ENCODE measurements at places on chromosomes 2 and 18.

DNA sequence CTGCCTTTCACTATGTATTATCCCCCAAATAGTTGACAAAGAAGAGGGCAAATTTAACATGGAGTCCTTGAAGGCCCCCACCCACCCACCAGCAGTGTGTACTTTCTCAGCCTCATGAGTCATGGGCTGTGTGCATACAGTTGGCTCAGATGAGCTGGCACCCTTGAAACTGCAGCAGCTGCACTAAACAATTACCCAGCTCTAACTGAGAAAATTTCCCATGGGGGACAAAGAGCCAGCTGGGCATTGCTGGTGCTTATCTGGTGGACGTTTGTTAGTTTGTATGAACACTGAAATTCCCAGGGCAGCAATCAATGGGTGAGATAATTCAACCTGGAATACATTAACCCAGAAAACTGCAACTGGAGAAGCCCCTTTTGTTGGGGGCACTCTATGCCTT lies 131.7 kb downstream of the GCA start:
- no peaks in the 10 kb centered on the region for H3K4me1 ChIP-seq
- DNase-seq, result no peak
- no peaks in the 10 kb centered on the region for H3K27me3 ChIP-seq
- no peak overlapping the region for H3K27ac ChIP-seq
- no peak overlapping the region for H3K4me3 ChIP-seq

GRCh38 chr2:76204048-76204447 lies 493.3 kb upstream of the GCFC2 start:
- H3K27me3 ChIP-seq, result no peaks in the 10 kb centered on the region
- H3K27ac ChIP-seq, result no peak overlapping the region
- DNase-seq, result no peak
- no peaks in the 10 kb centered on the region for H3K36me3 ChIP-seq

DNA sequence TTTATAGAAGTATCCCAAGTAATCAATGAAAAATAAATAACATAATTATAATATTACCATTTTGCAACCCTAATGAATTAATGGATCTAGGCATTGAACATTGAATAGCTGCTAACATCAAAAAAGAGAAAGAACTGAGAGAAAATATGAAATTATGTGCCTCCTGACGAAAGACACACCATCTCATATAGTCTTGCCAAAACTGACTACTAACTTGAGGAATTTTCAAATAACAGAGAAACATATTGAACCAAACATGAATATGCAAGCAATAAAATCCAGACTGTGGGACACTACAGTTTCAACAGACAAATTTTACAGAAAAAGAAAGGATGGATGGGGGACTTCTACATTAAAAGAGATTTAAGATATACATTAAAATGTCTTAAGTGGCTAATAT lies 165.7 kb downstream of the WDPCP start:
- H3K27ac ChIP-seq, result no peak overlapping the region
- H3K36me3 ChIP-seq, result no peaks in the 10 kb centered on the region
- no peak for DNase-seq

DNA sequence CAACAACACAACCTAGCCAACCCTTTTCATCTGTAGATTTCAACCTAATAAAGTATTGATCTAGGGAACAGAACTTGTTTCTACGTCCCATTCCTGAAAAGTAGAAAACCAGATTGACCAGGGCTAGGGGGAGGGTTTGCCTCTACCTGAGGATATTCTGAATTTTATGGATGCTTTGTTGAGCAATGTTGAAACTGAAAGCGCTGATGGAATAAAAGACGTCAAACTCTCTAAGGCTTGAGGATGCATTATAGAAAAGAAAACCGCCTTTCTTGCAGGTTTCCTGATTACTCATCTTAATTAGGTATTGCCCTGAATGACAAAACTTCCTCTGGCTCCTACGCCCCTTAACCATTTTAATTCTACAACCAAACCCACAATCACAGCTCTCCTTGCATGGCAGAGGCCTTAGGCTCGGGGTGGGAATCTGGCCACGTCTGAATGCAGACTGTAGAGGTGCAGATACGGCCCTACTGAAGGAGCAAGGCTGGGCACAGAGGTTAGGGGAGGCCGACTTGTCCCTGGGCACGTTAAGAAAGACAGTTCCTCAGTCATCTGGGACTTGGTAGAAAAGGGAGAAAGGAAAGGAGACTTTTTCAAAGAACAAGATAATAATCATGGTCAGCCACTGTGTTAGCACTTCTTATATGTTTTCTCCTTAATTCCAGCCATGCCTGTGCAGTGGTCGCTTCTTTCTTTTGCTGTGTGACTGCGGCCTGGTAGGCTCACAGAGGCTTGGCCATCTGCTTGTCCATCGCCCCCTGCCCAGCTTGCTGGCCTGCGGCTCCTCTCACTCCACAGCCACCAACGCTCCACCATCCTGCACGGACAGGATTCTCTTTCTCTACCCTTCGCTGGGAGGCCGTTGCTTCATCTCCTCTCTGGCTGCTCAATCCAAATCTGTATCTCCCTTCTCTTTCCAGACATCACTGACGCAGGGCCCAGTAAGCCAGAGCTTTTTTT lies 209.5 kb downstream of the VAPA start:
- no peaks in the 10 kb centered on the region for H3K27me3 ChIP-seq
- no peak for DNase-seq
- no peak overlapping the region for H3K4me3 ChIP-seq
- H3K36me3 ChIP-seq, result no peaks in the 10 kb centered on the region
- no peaks in the 10 kb centered on the region for H3K4me1 ChIP-seq
- no peak overlapping the region for H3K27ac ChIP-seq

GRCh38 chr18:42649331-42650035 lies 466.0 kb downstream of the RIT2 start:
- DNase-seq, result no peak
- H3K27me3 ChIP-seq, result no peaks in the 10 kb centered on the region
- no peak overlapping the region for H3K4me3 ChIP-seq
- H3K4me1 ChIP-seq, result no peaks in the 10 kb centered on the region

DNA sequence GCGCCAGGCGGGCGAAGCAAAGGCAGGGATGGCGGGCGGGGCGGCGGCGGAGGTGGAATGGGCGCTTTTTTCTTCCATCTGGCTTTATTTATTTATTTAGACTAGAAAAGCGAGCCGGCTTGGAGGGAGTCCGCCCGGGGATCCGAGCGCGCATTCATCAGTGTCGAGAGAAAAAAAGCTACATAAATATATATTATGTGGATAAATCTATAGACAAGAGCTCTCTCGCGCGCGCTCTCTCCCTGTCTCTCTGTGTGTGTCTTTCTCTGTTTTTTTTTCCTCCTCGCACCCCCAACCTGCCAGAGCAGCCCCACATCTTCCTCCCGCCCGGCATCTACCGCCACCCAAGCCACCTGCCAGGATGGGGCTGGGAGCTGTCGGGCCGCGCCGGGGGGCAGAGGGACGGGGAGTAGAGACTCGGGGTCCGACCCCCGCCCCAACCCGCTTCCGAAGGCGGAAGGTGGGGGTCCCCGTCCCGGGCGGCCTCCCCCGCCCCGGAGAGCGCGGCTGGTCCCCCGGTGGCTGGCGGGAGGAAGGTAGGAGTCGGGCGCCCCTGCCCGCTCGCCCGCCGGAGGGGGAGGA lies 972 bp upstream of the CELF4 start:
- peaks cover 10% of the 10 kb centered on the region for H3K27me3 ChIP-seq
- H3K27ac ChIP-seq, result no peak overlapping the region
- no peak overlapping the region for H3K4me3 ChIP-seq
- no peaks in the 10 kb centered on the region for H3K36me3 ChIP-seq
- no peak for DNase-seq

DNA sequence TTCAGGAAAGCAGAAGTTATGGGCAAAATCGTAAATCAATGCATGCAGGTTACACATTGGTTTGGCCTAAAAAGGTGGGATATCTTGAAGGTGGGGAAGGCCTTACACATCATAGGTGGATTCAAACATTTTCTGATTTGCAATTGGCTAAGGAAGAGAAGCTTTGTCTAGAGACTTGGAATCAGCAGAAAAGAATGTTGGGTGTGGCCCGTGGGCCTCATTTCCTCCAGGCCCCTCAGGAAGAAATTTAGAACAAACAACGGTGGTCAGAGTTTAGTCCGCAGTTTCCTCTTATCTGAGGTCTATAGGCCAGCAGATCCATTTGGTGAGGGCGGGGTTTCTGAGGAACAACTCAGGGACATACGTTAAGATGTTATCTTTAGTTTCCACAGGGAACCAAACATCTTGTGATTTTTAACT lies 50.9 kb upstream of the AFF3 start:
- no peak overlapping the region for H3K4me3 ChIP-seq
- DNase-seq, result no peak
- H3K36me3 ChIP-seq, result no peaks in the 10 kb centered on the region
- H3K27me3 ChIP-seq, result no peaks in the 10 kb centered on the region
- no peaks in the 10 kb centered on the region for H3K4me1 ChIP-seq

DNA sequence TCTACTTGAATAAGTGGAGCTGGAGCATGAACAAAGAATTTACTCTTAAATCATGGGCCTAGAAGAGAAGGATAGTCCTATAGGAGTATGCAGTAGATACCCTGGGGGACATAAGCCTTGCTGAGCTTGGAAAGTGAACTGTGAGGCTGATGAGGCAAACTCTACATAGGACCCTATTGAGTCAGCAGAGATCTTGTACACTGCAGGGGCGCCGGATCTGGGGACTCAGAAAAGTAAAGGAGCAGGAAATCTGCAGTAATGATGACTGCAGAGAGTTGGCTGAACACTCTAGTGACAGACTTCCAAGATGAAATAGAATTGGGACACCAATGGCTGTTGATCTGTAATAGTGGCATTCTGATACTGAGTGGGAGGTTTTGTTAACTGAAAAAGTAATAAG lies 543.7 kb downstream of the XIRP2 start:
- H3K4me1 ChIP-seq, result no peaks in the 10 kb centered on the region
- no peak overlapping the region for H3K27ac ChIP-seq
- no peaks in the 10 kb centered on the region for H3K36me3 ChIP-seq
- DNase-seq, result no peak

GRCh38 chr18:49608366-49609255 lies 46.8 kb downstream of the LIPG start:
- no peak for DNase-seq
- H3K4me1 ChIP-seq, result no peaks in the 10 kb centered on the region
- no peak overlapping the region for H3K27ac ChIP-seq
- no peaks in the 10 kb centered on the region for H3K36me3 ChIP-seq
- H3K4me3 ChIP-seq, result no peak overlapping the region

- H3K27ac ChIP-seq, result no peak overlapping the region
- DNase-seq, result no peak
- H3K4me3 ChIP-seq, result no peak overlapping the region
- no peaks in the 10 kb centered on the region for H3K27me3 ChIP-seq
- H3K36me3 ChIP-seq, result no peaks in the 10 kb centered on the region
Observed at GRCh38 chr2:124035001-124035400, 9.9 kb downstream of the CNTNAP5 start.

- no peak for DNase-seq
- no peaks in the 10 kb centered on the region for H3K36me3 ChIP-seq
- H3K27me3 ChIP-seq, result peaks cover 34% of the 10 kb centered on the region
- no peak overlapping the region for H3K27ac ChIP-seq
- no peak overlapping the region for H3K4me3 ChIP-seq
Observed at GRCh38 chr2:20663196-20664070, 3.5 kb upstream of the GDF7 start.

DNA sequence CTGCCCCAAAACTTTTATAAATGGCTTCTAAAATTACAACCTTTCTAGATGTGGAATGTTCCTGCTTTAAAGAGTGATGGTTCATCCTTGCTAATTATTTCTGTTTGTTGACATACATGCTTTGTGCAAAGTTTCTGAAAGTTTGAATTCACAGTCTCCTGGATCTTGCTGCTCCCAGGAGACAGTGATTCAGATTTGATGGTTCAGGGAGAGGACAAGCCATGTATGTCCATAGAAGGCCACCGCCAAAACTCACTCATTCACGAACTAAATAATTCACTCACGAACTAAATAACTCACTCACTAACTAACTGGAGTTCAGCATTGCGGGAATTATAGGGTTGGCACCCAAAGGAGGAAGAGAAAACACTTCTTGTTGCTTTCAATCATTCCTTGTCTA lies 416.5 kb upstream of the ZEB2 start:
- H3K27me3 ChIP-seq, result no peaks in the 10 kb centered on the region
- no peaks in the 10 kb centered on the region for H3K36me3 ChIP-seq
- H3K4me1 ChIP-seq, result no peaks in the 10 kb centered on the region
- DNase-seq, result no peak
- H3K4me3 ChIP-seq, result no peak overlapping the region

GRCh38 chr2:177334940-177335543 lies 57.5 kb upstream of the AGPS start:
- peaks cover 5% of the 10 kb centered on the region for H3K4me1 ChIP-seq
- peak; percentile 55 for DNase-seq
- no peaks in the 10 kb centered on the region for H3K27me3 ChIP-seq
- no peak overlapping the region for H3K27ac ChIP-seq
- H3K4me3 ChIP-seq, result no peak overlapping the region

GRCh38 chr18:35577045-35577848 lies 4.3 kb upstream of the GALNT1 start:
- DNase-seq, result no peak
- no peak overlapping the region for H3K27ac ChIP-seq
- H3K36me3 ChIP-seq, result no peaks in the 10 kb centered on the region
- no peak overlapping the region for H3K4me3 ChIP-seq
- H3K27me3 ChIP-seq, result no peaks in the 10 kb centered on the region

DNA sequence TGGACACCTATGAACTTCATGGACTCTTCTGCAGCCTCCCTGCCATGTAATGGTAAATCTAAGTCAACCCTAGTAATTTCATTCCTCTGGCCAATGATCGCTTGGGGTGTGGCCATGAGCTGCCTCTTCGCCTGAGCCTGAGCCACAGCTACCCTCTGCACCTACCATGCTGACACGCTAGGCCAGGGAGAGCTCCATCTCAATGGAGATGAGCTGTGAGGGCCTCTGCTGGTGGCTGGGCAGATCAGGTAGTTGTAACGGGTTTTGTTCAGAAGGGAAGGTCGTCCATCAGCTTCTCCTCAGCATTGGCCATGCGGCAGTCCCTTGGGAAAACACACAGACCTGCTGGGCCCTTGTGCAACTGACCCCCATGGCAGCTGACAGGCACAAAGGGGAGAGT lies 24.4 kb downstream of the MPHOSPH10 start:
- H3K27me3 ChIP-seq, result no peaks in the 10 kb centered on the region
- no peak overlapping the region for H3K27ac ChIP-seq
- H3K4me1 ChIP-seq, result peaks cover 8% of the 10 kb centered on the region
- no peak overlapping the region for H3K4me3 ChIP-seq
